ENCODE measurements at places on chromosomes 12 and 14.

GRCh38 chr12:65368055-65368454, 89.6 kb downstream of the MSRB3 start:
- DNase-seq = no peak

- DNase-seq = no peak
Measured at GRCh38 chr14:87052646-87053225, 940.2 kb downstream of the GALC start.

DNA sequence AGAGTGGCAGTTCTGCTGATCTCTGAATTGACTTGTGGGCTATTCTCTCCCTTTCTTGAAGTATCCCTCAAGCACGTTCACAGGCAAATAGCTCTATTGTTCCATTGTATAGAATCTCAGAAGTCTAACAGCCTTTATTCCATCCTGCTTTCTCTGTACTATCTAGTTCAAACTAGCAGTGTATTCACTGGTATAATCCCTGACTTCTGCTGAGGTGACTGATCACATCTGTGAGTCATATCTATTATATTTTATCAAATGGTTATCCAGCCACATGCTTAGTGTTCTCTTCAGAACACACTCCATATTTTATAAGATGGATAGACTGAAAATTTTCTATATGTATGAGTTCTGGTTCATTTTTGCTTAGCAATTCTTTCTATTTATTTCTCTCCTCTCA, 866.1 kb downstream of the C12orf50 start:
- no peak for DNase-seq

- DNase-seq = no peak
Measured at GRCh38 chr12:92561543-92561899, 141.3 kb upstream of the PLEKHG7 start.

- DNase-seq = no peak
Measured at GRCh38 chr14:95043314-95043713, 114.0 kb downstream of the DICER1 start.

- no peak for DNase-seq
Measured at GRCh38 chr12:19643635-19644034, 204.3 kb downstream of the AEBP2 start.

DNA sequence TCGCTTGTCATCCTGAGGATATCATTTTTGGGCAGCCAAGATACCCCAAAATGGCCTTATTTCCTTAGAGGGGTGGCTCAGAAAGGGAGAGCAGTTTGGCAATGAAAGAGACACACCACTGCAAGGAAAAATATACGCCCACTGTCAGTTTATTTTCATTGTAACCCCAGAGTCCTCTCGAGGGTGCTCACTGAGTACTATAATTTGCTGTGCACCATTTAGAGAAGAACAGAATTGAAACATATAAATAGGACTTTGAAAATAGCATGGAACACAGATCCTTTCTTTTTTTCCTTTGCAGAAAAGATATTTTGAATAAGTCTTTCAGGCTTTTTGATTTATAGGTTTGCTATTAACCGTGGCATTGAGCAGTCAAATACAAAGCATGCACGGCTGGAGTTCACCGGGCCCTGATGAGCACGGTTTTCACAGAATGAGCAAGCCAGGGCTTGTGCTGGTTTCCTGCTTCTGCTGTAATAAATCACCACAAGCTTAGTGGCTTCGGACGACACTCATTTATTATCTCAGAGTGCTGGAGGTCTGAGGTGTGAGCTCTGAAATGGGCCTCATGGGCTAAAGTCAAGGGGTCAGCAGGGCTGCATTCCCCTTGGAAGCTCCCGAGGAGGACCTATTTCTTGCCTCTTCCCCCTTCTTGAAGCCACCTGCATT, 152.3 kb downstream of the ZNF664 start:
- no peak for DNase-seq

DNA sequence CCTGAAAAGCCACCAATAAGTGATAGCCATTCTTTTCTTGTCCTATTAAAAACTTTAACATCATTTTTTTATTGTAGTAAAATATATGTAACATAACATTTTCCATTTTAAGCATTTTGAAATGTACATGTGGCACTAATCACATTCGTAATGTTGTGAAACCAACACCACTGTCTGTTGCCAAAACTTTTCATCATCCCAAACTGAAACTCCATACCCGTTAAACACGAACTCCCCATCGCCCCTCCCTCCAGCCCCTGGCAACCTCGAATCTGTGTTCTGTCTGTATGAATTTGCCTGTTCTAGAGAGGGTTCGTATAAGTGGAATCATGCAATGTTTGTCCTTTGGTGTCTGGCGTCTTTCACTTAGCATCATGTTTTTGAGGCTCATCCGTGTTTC, 75.9 kb downstream of the CCDC92 start:
- no peak for DNase-seq

GRCh38 chr14:98900798-98901197, 371.2 kb downstream of the BCL11B start:
- DNase-seq = no peak

DNA sequence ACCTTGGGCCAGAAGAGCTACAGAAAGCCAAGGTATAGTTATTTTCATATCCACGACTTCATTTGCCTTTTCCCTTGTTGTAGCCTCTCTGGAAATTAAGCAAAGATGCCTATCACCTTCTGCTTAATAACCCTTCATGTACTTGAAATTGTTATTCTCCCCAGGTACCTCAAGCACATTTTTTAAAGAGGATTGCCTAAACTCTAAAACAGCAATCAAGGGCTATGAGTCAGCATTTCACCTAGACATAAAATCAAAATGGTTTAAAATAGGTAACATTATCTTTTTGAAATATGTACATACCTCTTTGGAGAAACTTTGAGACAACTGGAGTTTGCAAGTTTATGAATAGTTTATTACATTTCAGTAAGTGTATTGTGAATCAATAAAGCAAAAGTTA, 11.6 kb downstream of the DTD2 start:
- DNase-seq = no peak

DNA sequence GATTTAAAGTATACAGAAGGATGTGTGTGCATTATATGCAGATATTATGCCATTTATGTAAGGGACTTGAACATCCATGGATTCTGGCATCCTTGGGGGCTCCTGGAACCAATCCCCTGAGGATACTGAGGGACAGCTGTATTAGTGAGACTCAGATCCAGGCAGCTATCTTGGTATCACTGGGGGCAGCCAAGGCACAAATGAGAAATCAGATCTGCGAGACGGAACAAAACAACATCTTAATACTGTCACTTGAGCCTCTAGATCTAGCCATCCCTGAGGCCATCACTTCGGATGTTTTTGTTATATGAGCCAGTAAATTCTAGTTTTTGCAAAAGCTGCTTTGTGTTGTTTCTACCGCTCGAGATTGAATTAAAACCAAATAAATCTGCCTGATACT, 175.1 kb upstream of the SFSWAP start:
- DNase-seq = no peak

DNA sequence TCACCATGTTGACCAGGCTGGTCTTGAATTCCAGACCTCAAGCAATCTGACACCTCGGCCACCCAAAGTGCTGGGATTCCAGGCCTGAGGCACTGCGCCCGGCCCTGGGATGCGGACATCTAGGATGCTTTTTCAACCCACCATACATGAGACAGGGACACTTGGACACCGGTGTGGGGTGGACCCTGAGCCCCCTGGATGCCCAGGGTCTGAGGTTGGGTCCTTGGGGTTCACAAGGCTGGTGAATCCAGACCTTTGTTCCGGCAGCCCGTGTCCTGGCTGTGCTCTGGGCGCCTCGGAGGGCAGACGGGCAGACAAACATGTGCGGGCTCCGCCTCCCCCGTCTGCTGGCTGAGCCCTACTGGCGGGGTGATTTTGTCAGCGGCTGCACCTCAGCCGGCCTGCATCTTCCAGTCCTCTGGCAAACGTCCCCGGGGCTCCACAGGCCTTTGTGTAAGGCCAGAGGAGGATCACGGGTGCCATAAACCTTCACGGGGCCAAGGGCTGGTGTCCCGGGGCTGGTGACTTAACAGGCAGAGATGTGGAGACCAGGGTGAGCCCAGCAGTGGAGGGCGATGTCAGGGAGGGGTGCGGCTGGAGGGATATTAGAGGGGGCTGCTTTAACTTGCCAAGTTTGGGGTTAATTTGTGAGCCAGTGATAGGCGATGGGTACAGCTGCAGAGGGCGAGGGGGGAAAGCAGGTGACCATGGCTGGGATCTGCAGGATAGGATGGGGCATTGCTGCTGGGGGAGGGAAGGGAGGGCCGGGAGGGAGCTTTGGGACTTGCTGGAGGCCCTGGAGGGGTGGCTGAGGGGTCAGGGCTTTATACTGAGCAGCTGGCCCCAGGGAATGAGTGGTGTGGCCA, 5.8 kb downstream of the ASPG start:
- no peak for DNase-seq

- no peak for DNase-seq
Measured at GRCh38 chr12:109126784-109127183, 10.4 kb downstream of the ACACB start.

GRCh38 chr12:108633534-108634248, at the start of gene SELPLG:
Gene SELPLG, minus strand, starts transcription at chr12:108633894. Its CDS starts 9,587 bp downstream, at chr12:108624307.
- DNase-seq = no peak

GRCh38 chr14:32635061-32635719, 303.5 kb upstream of the NPAS3 start:
- no peak for DNase-seq

GRCh38 chr12:91870872-91871707, 274.6 kb downstream of the BTG1 start:
- DNase-seq = no peak

- no peak for DNase-seq
Measured at GRCh38 chr14:78627114-78627513, 456.9 kb downstream of the NRXN3 start.

DNA sequence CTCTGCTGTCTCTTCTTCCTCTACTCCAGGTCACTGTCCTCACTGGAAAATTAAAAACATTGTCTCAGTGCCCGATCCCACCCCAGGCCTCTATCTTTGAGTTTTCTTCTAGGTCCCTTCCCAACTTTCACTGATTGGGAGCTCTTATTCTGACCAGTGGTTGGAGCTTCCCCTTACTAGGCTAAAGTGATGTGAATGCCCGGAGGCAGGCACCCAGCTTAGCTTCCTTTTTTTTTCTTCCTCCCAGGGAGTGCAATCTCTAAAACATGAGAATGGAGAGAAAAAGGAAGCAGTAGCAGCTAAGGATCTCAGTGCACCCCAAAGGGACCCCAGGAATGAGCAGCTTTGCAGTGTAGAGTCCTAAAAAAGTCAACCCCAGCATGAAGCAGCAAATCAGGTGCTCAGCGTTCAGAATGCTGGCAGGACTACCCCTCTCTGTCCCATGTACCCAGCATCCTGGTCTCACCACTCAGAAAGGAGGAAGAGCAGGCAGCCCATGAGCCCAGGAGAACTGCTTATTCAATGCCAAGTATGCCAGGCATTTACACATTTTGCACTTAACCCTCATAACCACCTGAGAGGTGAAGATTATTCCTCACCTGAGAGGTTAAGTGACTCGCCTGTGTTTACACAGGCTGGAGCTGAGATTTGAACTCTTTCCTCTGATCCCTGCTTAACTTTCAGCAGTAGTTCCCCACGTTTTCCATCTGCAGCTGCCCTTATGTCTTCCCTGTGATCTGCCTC, 146.2 kb upstream of the PWP1 start:
- DNase-seq = no peak

GRCh38 chr14:23883684-23884540, 69.7 kb upstream of the DHRS4 start:
- DNase-seq = no peak

DNA sequence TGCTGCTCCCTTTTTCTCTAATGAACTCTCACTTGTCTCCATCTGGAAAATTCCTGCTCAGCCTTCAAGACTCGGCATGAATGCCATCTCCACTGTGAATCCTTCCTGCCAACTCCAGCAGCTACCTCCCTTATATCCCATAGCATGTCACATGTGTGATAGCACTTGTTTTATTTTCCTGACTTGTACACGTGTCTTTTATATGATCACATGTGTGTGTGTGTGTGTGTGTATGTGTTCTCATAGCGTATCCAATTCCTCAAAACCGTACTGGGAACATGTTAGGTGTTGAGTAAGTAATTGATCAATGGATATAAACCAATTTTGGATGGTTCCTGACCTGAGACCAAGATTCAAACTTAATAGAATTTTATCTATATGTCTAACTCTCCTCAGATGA, 1107.7 kb downstream of the GALC start:
- DNase-seq = no peak

- DNase-seq = no peak
Measured at GRCh38 chr14:45123271-45123670, 11.0 kb downstream of the FKBP3 start.

GRCh38 chr12:104648756-104649155, 192.0 kb downstream of the CHST11 start:
- DNase-seq = no peak

DNA sequence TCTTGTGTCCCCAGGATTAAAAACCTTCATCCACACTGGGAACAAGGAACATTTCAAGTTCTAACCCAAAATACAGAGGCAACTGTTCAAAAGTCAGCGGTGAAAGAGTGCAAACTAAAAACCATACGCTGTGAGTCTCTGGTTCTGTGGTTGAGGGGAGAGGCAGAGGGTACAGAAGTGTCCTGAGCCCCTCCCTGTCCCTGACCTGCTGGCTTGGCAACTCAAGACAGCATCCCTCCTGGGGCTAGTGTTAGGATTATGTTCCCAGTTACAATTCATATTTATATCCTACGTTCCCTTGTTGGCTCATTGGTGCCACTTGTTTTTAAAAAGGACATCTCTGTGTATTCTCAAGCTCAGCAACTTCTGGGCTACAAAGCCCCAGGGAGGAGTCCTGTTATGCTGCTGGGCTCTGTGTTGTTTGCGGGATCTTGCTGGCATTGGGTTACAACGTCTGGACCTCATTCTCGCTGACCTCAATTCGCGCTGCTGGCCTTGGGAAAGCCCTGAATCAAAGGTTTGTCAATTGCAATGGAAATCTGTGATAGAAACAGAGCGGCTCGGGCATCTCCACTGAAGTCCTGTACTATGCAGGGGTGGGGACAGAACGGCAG, 420.8 kb downstream of the FUT8 start:
- no peak for DNase-seq

- DNase-seq = no peak
Measured at GRCh38 chr14:50452296-50452695, 55.6 kb upstream of the CDKL1 start.

- DNase-seq = no peak
Measured at GRCh38 chr12:2860170-2860569, 3.3 kb upstream of the TEX52 start.
